8988T (cell line): ENCODE measurements at places on chromosomes 3 and 15.

DNA sequence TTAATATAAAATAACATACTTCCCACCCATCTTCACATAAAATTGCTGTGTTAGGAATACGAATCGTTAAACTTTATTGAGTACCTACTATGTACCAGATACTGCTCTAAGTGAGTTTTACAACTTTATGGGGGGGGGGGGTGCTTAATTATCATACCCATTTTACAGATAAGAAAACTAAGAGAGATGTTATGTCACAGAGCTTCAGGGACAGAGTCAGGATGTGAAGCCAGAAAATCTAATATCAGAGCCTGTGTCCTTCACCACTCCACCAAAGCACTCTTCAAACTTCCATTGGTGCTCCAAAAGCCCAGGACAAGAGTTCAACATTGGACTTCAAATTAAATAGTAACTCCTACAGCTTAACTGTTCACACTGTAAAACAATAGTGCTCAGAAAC is 8.6 kb downstream of the LINS1 start:
- DNase-seq = no peak

DNA sequence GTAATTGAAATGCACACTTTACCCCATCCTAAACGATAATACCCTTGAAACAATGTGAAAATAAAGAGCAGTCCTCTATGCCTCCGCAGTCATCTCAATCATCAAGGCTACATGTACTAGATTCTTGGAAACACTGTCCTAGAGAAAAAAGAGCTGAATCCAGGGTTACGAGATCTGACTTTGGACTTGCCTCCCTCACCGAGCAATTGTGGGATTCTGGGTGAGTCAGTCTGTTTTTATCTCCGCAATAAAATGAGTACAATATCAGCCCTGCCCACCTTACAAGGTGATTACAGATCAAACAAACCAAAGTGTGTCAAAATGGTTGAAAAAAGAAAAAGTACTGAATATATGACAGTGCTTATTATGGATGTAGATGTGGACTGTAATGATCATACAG is 152.3 kb upstream of the SNTN start:
- DNase-seq = no peak

- DNase-seq = peak; percentile 27
Measured at GRCh38 chr15:68383161-68384074, 48.5 kb downstream of the ITGA11 start.

DNA sequence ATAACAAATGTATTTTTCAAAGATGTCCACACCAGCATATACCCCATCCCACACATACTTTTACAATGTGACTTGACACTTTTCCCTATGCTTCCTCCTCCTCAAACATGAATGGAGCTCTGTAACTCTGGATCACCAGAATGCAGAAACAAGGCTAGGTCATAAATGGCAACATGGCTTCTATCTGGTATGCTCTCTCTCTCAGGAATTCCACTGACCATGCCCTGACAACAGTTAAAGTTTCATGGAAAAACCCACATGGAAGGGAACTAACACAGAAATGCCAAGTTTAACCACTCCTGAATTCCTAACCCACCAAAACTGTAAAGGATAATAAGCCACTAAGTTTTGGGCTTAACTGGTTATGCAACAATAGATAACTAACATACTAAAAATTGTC is 19.9 kb downstream of the MYO9A start:
- no peak for DNase-seq

DNA sequence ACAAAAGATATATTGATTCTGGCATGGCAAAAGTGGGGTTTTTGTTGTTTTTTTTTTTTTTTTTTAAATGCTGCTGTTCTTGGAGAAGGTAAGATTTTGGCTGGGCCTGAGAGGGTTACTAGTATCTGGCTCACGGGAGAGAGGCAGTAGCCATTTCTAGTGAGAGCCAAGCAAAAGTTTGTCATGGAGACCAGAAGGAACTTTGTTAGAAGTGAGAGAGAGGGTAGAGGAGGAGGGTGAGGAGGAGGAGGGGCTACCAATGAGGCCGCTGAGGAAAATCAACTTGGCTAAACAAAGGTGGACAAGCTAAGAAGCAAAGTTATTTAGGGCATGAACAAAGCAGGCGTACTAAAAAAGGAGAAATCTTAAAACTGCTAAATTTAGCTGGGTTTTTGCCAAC is 48.9 kb upstream of the STRIT1 start:
- DNase-seq = no peak

GRCh38 chr15:101018016-101018415 is 98.9 kb downstream of the LRRK1 start:
- no peak for DNase-seq

DNA sequence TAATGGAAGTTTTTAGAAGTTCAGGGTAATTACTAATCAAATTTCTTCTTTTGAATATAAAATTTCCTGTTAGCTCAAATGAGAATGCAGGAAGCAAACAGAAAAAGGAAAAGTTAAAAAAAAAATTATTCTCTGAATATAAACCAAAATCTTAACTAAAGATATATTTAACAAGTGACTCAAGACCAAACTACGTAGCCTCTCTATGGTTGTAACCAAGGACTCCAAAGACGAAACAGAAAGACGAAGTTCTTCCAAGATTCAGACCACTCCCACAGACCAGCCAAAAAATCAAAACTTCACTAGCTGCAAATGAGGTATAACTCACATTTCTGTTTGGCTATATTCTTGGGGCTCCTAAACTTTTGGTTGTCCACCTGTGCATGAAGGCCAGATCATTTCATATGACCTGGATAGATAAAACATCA is 846.5 kb upstream of the ALCAM start:
- DNase-seq = no peak

DNA sequence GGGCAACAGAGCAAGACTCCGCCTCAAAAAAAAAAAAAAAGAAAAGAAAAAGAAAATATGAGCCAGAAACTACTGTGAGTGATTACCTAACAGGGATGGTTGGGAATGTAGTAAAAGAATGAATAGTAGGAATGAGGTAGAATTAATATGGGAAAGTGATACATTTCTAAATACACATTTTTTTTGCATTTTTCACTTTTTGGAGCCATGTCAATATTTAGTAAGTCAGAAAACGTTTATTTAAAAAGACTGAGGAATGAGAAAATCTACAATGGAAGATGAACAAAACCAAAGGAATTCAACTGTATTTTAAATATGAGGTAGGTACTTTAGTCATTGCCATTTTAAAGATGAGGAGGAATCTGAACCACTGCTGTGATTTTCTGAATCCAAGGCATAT is 817.2 kb upstream of the CADM2 start:
- DNase-seq = no peak

DNA sequence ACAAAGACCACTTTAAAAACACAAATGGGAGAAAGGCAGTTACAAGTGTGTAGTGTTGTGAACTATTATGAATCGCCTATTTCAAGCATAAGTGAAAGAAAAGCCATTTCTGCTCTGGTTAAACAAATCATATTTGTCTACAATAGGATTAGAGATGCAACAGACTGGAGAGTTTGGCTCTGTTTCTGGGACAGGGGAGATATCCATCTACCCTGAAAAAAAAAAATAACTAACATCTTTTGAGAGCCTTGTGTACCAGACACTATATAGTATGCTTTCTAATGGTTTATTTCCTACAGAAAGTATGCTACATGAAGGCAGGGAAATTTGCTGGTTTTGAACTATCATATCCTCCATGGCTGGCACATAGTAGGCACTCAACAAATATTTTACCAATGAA is 106.7 kb upstream of the FHIT start:
- DNase-seq = no peak

- DNase-seq = no peak
Measured at GRCh38 chr3:186406669-186407635, 44.9 kb upstream of the DGKG start.
